Central memory CD4-positive, alpha-beta T cell (primary cell): ENCODE measurements at places on chromosomes 3 and 15.

GRCh38 chr3:177144922-177145321 lies 52.4 kb downstream of the TBL1XR1 start:
- peak; percentile 62 for DNase-seq

DNA sequence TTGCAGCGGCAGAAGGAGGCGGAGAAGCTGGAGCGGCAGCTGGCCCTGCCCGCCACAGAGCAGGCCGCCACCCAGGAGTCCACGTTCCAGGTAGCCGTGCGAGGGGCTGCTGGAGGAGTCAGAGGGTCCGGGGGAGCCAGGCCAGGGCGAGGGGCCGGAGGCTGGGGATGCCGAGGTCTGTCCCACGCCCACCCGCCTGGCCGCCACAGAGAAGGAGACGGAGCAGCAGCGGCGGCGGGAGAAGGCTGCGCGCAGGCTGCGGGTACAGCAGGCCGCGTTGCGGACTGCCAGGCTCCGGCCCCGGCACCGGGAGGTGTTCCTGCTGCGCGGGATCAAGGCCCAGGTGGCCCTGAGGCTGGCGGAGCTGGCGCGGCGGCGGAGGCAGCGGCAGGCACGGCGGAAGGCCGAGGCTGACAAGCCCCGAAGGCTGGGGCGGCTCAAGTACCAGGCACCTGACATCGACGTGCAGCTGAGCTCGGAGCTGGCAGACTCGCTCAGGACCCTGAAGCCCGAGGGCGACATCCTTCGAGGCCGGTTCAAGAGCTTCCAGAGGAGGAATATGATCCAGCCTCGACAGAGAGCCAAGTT lies 625.0 kb downstream of the MCTP2 start:
- DNase-seq = no peak

GRCh38 chr15:60221356-60221755 lies 176.4 kb downstream of the ANXA2 start:
- no peak for DNase-seq

GRCh38 chr15:39690881-39691634 lies 91.6 kb downstream of the FSIP1 start:
- no peak for DNase-seq

DNA sequence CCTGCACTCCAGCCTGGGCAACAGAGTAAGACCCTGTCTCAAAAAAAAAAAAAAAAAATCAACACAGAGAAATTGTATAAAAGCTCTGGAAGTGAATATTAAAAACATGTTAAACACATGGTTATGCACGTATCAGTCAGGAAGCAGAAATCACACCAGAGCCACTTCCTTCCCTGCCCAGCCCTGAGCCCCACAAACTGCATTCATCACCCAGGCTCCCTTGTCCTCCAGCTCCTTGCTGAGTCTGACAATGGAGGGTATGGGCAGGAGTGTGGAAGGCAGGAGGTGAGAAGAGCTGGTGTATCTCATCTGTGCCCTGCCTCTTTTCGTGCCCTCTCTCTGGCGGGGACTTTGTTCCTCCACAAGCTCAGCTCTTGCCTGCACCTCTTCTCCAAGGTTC lies 12.1 kb upstream of the LOXL1 start:
- no peak for DNase-seq

- no peak for DNase-seq
Observed at GRCh38 chr3:146020969-146021368, 140.0 kb downstream of the PLOD2 start.

- DNase-seq = no peak
Observed at GRCh38 chr3:104108522-104108921, 1258.2 kb upstream of the ALCAM start.

DNA sequence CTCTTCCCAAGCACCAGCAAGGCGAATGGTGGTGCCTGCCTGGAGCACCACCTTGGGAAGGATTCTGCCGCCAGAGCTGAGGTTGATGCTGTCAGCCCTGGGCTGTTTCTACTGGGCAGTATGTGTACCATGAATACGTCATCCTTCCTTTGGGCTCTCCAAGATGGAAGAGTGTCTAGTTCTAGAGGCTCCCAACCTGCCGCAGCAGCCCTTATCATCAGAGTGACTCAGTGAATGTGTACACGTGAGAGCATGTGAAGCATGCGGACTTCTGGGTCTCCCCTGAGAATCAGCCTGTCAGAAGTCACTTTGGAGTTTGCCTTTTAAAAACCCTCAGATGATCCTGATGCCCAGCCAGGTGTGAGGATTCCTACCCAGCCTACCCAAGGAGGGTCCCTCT lies 20.9 kb downstream of the PLA2G4D start:
- DNase-seq = no peak
